Naive B cell (primary cell): ENCODE measurements at places on chromosomes 5 and 9.

GRCh38 chr5:6083311-6083978 is 294.9 kb downstream of the MED10 start:
- DNase-seq, result no peak

DNA sequence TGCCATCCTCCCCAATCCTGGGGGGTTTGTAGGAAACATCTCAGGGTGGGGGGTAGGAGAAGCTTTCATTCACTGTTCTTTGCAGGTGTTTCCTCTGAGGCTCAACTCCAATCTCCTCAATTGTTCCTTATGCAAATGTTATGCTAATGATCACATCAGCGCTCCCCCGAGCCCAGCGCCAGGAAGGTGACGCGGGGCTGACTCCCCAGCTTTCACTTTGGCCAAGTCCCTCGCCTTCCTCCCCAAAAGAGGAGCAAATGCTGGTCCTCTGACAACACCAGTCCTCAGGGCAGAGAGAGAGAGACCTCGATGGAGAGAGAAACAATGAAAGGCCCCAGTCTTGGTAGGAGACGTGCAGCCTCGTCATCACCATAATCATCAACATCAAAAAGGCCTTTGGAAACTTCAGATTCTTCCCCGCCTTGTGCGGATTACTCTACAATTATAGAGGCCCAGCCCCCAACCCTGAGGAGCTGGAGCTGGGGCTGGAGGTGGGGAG is 39.1 kb downstream of the PCDH1 start:
- no peak for DNase-seq

DNA sequence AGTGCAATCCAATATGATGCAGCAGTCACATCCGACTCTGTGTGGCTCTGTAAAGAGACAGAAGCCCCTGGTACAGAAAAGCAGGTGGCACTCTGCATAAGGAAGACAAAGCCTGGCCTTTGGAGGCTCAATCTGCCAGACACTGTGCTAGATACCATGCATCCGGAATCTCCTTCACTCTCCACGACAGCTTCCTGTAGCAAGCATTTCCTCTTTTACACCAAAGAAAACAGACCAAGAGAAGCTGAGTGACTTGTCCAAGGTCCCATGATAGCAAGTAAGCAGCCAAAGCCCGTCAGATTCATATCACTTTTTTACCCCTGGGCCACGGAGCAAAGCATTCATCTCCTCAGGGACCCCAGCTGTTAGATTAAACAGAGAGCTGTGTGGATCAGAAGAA is 64.2 kb upstream of the SMIM23 start:
- peak; percentile 13 for DNase-seq

- DNase-seq, result no peak
Measured at GRCh38 chr5:71482132-71482531, 26.7 kb downstream of the BDP1 start.

GRCh38 chr9:99419070-99419469 is 197.0 kb downstream of the SEC61B start:
- no peak for DNase-seq

DNA sequence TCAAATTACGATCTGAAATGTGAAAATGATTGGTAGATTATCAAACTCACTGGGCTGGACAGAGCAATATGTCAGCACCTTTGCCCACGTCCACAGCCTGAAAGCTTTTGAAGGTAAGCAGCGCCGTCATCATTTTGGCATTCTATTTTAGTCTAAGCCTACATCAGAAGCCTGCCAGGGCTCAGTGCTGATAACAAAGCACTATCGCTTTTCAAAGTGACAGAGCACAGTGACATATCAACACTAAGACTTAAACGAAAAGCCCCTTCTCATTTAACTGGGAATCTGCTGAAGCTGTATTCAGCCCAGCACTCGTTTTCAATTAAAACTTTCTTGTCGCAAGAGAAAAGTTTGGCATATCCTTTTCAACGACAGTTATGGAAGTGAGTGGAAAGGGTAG is 1076.3 kb downstream of the PTPRD start:
- DNase-seq, result no peak

GRCh38 chr5:14685757-14686156 is 21.2 kb downstream of the OTULIN start:
- peak; percentile 39 for DNase-seq

GRCh38 chr5:157456301-157456700 is 3.7 kb upstream of the NIPAL4 start:
- DNase-seq, result no peak

GRCh38 chr5:154236011-154236410 is 45.5 kb downstream of the GALNT10 start:
- no peak for DNase-seq

DNA sequence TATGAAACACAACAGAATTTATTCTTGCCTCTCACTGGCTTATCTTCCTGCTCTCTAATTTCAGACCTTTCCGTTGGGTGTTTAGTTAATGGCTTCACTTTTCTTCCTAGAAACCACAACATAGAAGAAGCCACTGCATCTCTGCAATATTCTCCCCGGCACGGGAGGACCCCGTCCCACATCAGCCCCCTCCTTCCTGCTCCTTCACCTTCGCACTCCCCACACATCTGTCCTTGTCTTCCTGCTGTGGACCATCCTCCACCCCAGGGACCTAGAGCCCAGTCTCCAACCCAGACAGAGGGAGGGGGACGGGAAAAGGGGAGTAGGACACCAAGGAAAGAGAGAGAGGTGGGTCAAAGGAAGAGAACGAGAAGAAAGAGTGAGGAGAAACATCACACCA is 1.4 kb downstream of the OR2V1 start:
- no peak for DNase-seq

- DNase-seq, result no peak
Measured at GRCh38 chr5:10576790-10577189, 12.9 kb downstream of the ANKRD33B start.

- DNase-seq, result no peak
Measured at GRCh38 chr5:168318240-168318639, 26.8 kb downstream of the WWC1 start.

GRCh38 chr5:145660897-145661640 is 174.1 kb downstream of the PRELID2 start:
- no peak for DNase-seq

DNA sequence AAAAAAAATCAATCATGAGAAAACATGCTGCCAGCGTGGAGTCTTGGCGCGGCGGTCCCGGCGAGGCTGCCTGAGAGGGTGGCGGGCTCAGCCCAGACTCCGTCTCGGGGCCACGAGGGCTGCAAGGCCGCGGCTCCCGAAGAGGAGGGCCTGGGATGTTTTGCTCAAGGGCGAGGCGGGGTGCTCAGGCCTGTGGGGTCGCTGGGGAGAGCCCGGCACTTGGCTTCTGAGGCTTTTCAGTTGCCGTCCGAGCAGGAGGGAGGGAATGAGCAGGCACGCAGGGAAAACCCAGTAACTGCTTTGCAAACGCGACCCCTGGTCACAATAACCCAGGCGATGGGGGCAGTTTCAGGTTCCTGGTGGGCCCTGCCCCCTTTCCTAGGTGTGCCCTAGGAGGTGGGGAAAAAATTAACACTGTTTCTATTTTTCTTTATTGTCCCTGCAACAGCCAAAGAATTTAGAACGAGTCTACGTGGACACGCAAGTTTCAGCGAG is 3.2 kb upstream of the IRX2 start:
- no peak for DNase-seq

DNA sequence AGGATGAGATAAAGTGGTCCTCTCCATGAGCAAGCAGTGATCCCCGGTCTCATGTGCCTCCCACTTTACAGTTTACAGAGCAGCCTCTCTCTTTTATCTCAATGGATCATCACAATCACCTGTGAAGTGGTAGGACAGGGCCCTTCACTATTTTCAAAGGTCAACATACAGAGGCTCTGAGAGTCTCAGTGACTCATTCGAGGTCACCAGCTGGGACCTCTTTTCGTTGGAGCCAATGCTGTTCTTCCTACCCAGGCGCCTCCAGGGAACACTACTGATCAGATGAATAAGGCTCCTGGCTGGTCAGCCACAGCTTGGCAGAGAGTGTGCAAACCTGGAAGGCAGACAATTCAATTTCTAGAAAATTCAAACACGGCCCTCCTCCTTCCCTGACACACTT is 16.6 kb downstream of the GGTA1 start:
- DNase-seq, result no peak

DNA sequence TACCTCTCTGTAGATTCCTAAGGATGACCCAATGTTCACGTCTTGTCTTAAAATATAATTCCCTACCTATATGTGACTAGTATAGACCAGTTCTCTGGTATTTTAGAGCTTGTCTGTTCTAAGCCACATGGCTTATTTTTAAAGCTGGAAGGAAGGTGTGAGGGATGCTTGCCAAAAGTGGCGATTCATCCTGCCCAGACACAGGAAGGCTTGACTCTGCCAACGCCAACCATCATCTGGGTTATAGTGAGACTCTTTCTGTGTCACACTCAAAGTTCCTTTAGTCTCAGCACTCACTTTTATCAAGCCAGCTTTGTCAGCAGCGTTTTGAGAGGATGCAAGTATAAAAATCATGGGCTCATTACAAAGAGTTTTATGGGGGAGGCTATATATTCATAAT is 500.0 kb downstream of the PTPRD start:
- DNase-seq, result no peak

- DNase-seq, result no peak
Measured at GRCh38 chr5:64181440-64181839, 15.8 kb downstream of the RNF180 start.

- no peak for DNase-seq
Measured at GRCh38 chr5:35665096-35665495, 47.4 kb downstream of the SPEF2 start.

DNA sequence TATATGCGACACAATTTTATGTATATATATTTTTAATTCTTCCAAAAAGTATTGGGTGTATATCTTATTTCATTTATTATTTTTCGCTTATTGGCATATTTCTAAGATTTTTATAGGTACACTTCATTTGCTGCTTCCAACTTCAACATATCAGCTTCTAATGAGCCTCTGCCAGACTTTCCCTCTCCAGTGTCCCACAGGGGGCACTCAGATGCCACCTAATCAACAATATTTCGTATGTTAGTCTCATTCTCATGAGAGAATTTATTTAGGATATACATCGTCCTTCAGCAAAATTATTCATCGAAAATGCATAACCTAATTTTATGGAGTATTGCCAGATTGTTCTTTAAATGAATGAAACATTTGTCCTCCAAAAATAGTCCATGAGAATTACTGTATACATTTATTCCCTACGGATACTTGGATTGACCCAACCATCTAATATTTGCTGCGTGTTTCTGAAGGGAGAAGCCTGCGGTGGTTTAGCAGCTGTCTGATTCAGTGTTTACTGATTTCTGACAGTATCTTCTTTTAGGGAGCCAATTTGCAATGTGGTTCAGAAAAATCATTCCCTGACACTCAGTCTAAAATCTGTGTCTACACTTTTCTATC is 100.6 kb upstream of the SELENOP start:
- DNase-seq, result peak; percentile 35

- DNase-seq, result no peak
Measured at GRCh38 chr5:158855510-158855909, 244.2 kb downstream of the EBF1 start.

DNA sequence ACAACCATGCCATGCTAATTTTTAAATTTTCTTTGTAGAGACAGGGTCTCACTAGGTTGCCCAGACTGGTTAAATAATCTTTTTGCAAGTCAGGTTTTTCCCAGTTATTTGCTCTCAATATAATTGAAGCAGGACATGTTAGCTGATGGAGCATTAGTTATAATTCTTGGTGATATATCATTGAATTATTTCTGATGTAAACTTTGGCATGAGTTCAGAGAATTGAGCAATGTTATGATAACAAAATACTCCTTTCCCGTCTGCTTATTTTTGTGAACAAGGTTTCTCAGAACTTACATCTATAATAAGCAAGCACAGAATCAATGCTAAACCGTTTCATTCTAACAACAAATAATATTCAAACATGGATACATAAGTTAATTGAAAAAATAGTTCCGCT is 37.8 kb downstream of the BHMT start:
- no peak for DNase-seq

DNA sequence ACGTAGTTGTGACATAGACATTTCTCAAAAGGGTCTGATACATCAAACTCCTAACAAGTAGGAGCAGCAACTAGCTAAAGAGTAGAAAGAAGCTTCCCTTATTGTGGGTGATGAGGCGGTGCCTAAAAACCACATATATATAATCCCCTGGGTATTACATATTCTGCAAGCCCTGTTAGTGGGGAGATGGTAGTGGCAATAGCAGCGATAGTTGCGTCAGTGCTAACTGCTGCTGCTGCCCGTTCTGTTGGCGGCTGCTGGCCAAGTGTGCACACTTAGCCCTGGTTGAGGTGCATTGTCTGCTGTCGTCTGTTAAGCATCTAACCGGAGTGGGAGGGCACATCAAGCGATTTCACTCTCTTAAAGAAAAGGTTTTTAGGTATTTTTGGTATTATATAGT is 35.8 kb downstream of the VLDLR start:
- peak; percentile 44 for DNase-seq

DNA sequence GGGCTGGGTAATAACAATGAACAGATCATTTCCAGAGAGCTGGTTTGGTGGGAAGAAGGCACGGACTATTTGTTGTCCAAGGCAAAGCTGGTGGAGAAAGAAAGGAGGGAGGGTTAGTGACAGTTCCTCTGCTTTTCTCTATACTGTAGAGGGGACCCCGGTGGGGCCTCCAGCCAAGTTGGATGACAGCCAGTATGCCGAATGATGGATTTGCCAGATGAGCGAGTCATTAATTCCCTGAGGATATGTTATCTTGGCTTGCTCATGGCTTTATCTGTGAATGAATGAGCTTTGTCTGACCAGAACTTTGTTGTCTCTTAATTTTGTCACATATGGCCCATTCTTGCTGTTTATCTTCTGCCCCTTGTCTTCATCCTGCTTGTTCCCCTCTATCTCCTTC is 158.6 kb upstream of the GLRA1 start:
- DNase-seq, result no peak

GRCh38 chr9:115540091-115540490 is 422.1 kb upstream of the TNC start:
- DNase-seq, result no peak

DNA sequence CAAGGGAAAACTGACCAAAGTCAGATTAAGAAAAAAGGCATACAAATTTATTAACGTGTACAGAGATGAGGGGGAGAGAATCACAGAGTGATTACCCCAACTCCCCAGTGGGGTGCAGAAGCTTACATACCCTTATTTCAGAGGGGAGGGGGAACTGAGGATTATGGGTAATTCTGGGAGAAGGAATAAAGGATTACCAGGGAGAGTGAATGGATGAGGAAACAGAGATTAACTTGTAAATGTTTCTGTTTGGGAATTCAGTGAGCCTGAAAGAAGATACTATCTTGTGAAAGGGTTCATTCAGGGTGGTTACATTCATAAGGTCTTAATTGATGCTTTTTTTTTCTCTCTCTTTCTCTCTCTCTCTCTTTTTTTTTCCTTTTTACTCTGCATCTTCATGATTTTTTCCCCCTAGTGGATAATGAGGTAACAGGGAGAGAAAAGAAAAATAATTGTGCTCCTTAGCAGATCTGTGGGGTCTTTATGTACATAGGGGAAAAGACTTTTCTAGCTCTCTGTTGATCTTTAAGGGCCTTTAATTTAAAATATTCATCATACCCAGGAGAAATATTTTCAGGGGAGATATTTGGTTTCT is 49.4 kb downstream of the TARS1 start:
- no peak for DNase-seq
